ENCODE measurements at places on chromosomes 13 and 19.
A peak's percentile ranks its signal among the peaks of the same experiment; 100 is the strongest.

DNA sequence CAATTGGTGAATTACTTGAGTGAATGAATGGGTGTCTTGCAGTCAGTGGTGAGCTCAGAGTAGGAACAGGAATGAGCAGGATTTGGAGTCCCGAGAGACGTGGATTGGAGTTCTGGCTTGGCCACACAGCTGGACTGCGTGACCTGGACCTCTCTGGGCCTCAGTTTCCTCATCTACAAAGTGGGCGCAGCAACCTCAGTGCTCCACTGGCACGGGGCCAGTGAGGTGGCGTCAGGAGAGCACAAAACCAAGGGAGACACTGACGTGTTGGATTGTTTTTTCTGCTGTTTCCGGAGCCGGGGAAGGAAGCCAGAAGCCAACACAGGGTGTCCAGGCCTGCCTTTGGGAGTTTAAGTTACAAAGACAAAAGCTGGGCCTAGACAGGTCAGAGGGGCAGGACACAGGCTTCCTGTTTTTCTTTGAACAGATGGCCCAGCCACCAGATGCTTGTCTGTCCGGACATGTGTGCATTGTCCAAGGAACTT is 6.5 kb upstream of the DOCK6 start:
- no peak for DNase-seq

- DNase-seq: no peak
Measured at GRCh38 chr13:83621765-83622421, 260.4 kb downstream of the SLITRK1 start.

DNA sequence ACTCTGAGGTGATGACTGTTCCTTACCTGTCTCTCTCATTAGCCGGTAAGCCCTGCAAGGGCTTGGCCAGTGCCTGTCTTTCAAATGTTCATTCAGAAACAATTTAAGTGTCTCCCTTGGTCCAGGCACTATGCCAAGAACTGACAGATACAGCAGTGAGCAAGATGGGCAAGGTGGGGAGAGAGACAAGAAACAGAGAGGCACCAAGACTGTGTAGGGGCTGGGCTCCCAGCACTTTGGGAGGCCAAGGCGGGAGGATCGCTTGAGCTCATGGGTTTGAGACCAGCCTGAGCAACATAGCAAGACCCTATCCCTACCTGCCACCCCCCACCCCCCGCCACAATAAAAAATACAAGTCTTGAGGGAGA is 1.3 kb upstream of the CCNE1 start:
- DNase-seq: no peak

- DNase-seq: no peak
Measured at GRCh38 chr13:77876176-77876575, 42.5 kb downstream of the EDNRB start.

DNA sequence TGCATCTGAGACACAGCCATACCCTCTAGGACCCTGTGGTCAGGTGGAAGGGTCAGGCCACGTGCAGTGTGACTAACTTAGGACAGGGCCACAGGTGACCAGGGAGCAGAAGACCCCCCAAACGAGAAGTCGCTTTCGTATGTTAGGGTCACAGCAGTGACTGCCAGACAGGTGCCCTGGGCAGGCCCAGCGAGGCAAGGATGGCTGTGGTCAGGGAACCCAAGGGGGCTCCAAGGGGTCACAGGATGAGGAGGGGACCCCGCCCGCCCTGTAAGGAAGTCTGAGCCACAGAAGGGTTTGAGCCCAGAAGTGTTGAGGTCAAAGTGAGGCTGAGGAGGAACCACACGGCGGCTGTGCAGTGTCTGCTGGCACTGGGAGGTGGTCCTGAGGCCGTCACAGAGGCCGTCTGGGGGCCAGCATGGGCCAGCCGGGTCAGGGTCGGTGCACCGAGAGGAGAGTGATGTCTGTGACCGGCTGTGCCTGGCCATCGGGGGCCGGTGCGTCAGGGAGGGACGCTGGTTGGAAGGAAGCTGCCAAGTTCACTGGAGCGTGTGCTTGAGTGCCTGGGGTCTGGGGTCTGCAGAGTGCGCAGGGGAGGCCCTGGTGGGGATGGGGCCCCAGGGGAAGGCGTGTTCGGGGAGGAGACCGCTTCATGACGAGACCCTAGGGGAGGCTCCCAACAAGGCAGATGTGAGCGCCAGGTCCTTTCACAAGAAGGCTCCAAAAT is 24.8 kb upstream of the TMEM255B start:
- DNase-seq: no peak

DNA sequence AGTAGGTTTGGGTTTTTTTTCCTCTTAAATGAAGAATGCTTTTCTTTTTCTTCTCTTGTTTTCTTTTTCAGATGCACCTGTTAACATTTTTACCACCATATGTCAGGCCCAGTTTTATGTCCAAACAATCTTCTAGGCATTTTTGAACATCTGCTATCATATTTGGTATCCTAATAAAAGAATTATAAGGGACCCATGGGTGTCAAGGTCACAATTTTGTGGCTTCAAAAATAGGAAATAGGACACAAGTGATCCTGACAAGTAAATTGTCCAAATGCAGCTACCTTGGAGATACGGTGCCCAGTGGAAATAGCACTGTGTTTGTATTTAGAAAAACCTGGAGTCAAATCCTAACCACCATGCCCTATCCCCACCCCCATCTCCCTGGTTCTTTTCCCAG is 270.3 kb downstream of the MZT1 start:
- no peak for DNase-seq

DNA sequence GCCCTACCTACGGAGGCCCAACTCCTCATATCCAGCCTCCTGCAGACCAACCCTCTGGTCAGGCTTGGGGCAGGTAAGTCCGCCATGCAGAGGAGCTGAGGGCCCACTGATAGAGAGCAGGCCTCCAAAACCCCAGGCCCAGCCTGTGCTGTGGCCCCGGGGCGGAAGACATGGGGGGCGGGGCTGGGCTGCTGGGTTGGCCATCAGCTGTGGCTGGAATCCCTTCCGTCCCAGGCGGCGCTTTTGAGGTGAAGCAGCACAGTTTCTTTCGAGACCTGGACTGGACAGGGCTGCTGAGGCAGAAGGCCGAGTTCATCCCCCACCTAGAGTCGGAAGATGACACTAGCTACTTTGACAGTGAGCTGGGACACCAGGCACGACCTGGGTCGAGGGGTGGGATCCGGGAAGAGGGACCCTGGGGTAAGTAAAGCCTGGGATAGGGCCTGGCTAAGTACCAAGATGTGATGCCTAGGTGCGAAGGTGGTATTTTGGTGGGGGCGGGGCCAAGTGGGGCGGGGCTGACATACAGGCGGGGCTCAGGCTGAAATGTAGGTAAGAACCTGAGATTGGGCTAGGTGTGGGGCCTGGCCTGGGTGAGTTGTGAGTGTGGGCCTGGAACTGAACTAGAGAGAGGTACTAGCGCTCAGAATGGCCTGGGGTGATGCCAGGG is 15.4 kb downstream of the DNASE2 start:
- no peak for DNase-seq

GRCh38 chr13:109747524-109747923 is 38.9 kb downstream of the IRS2 start:
- no peak for DNase-seq

- DNase-seq: no peak
Measured at GRCh38 chr13:101512650-101513049, 60.2 kb downstream of the ITGBL1 start.

DNA sequence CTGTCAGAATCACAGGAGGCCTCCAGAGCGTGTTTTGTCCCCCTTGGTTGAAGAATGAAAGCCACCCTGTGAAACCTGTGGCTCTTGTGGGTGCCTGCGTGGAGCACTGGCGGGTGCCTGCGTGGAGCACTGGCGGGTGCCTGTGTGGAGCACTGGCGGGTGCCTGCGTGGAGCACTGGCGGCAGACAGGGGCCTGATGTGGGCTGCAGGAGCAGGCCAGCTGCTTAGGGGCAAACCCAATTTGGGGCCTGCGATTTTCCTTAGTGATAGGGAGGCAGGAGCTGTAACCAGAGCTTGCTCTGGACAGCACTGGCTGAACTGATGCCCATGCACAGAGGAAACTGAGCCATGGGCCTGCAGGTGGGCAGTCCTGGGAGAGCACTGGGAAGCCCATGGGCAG is 24.3 kb downstream of the ARHGEF7 start:
- no peak for DNase-seq

GRCh38 chr13:83450591-83450990 is 431.7 kb downstream of the SLITRK1 start:
- DNase-seq: no peak

- no peak for DNase-seq
Measured at GRCh38 chr19:6963244-6963852, 57.9 kb downstream of the MBD3L2B start.

- no peak for DNase-seq
Measured at GRCh38 chr13:94311893-94312292, 167.6 kb downstream of the DCT start.

DNA sequence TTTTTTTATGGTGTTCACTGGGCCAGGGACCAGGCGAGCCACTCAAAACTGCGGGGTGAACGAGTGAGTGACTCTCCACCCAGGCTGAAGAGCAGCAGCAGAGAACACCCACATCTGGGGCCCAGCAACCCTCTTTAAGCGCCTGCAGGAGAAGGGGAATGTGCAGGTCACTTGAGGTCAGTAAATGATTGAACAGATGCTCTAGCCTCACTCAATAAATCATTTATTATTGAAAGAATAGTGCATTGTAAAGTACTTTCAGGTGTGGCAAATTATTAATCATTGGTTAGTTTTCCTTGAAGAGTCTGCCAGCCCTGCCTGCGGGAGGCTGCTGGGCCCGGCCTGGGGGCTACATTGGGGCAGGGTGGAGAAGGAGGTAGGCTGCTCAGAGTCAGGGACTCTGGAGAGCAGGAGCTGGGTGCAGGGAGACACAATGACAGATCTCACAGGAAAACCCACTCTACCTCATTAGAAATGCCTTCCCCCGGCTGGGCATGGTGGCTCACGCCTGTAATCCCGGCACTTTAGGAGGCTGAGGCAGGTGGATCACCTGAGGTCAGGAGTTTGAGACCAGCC is 42.5 kb downstream of the ABCC4 start:
- no peak for DNase-seq

- no peak for DNase-seq
Measured at GRCh38 chr13:60019119-60019993, 144.4 kb downstream of the DIAPH3 start.

DNA sequence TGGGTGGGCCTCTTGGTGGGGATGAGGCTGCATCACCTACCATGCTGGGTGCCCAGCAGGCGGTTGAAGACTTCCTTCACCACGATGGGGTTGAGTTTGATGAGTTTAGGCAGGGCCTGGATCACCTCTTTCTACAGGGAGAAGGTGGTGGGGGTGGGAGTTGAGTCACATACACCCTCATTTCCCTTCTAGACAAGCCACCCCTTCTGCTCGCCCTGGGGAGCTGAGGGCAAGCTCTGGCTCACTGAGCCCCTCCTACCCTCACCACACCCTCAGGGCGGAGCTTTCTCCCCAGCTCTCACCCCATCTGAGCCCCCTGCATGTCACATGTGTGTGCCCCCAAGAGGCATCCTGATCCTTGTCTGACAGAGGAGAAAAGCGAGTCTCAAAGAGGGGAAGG is 7.6 kb upstream of the RSPH6A start:
- DNase-seq: no peak

DNA sequence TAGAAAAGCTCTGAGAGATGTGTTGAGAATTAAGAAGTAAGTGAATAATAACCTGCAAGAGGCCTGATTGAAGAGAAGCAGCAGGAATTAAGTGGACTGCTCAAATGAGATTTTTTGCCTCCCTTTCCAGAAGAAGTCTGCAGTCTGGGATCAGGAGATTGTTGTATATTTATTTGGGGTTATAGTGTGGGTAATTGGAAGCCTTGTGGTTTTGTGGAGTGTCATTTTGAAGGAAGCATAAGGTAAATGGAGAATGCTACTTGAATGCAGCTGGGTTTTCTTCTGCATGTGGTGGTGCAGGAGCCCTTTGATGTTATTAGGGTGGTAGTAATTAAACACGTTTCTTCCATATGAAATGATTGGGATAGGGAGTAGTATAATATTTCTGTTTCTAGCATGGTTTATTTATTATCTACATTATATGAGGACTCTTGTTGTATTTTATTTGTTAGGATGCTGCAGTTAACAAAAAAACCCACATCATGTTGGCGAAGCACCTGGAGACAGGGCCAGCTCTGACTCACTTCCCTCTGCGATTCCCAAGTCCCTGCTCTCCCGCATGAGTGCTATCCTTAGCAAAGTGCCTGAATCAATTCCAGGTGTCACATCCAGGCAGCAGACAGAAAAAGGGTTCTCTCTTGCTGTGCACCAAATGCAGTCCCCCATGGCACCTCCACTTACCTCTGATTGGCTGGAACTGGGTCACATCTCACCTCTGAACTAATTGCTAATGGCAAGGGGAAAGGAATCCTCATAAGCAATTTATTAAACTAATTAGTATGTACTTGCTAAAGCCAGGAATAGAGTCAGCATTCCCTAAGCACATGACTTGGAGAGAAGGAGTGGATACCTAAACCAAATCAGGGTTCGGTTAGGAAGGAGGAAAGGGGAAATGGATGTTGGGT is 54.8 kb downstream of the DGKH start:
- DNase-seq: no peak

- DNase-seq: no peak
Measured at GRCh38 chr13:113947311-113948033, 26.4 kb downstream of the C13orf46 start.

GRCh38 chr13:74103970-74104555 is 30.1 kb downstream of the KLF12 start:
- DNase-seq: no peak

- DNase-seq: no peak
Measured at GRCh38 chr13:77489566-77490337, 45.8 kb upstream of the SCEL start.

- no peak for DNase-seq
Measured at GRCh38 chr13:51147732-51148131, 36.7 kb upstream of the C13orf42 start.

- no peak for DNase-seq
Measured at GRCh38 chr13:32278426-32278825, 36.7 kb downstream of the ZAR1L start.

GRCh38 chr13:41802043-41802683 is 158.7 kb downstream of the VWA8 start:
- DNase-seq: no peak

DNA sequence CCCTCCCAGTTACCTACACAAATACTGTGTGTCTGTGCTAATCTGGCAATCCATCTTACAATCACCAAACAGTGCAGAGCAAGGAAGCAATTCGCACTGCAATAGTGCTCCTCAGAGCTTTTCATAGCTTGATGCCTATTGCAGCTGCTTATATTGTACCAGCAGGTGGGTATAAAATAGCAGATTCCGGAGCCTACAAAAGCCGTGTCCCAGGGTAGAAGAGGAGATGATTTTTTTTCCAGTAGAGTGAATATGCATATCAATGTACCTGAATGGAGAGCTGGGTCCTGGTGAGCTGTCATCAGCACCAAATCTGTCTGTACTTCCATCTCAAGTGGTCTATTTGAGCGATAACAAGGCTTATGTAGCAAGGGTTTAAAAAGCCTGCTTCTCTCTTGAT is 668.4 kb downstream of the DIAPH3 start:
- no peak for DNase-seq

- DNase-seq: no peak
Measured at GRCh38 chr19:5831159-5831558, 8.3 kb downstream of the FUT6 start.

GRCh38 chr13:94464771-94465170 is 14.7 kb downstream of the DCT start:
- no peak for DNase-seq

GRCh38 chr19:2952953-2953481 is 8.2 kb upstream of the ZNF77 start:
- no peak for DNase-seq

GRCh38 chr19:54464044-54464629 is 559 bp upstream of the LENG9 start:
- DNase-seq: peak; percentile 32

GRCh38 chr13:31846961-31847752 is 107.8 kb downstream of the RXFP2 start:
- no peak for DNase-seq

- no peak for DNase-seq
Measured at GRCh38 chr13:26646603-26647002, 89.1 kb downstream of the WASF3 start.
